ENCODE measurements at places on chromosomes 6 and 20.

DNA sequence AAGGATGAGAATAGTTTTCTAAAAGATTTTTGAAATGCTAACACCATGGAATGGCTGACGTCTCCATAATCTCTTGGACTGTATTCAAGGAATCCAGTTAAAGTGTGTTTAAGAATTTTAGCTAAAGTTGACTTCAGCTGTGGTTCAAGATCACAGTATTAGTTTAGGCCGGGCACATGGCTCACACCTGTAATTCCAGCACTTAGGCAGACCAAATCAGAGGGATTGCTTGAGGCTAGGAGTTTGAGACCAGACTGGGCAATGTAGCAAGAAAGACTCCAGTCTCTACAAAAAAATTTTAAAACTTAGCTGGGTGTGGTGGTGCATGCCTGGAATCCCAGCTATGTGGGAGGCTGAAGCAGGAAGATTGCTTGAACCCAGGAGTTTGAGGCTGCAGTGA lies 68.2 kb downstream of the RFPL4B start:
- no peak for DNase-seq

DNA sequence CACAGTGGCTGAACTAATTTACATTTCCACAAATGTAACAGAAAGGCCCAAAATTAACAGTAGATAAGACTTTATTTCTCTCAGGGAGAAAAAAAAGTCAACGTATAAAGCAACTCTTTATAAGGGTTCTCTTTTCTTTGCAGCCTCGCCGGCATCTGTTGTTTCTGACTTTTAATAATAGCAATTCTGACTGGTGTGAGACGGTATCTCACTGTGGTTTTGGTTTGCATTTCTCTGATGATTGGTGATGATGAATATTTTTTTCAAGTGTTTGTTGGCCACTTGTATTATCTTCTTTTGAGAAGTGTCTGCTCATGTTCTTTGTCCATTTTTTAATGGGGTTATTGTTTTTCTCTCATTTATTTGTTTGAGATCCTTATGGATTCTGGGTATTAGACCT lies 27.2 kb upstream of the FKBP1A start:
- no peak for DNase-seq

- DNase-seq, result no peak
Observed at GRCh38 chr20:35845561-35845960, 73.7 kb downstream of the PHF20 start.

- no peak for DNase-seq
Observed at GRCh38 chr6:14934013-14934412, 311.9 kb upstream of the JARID2 start.

DNA sequence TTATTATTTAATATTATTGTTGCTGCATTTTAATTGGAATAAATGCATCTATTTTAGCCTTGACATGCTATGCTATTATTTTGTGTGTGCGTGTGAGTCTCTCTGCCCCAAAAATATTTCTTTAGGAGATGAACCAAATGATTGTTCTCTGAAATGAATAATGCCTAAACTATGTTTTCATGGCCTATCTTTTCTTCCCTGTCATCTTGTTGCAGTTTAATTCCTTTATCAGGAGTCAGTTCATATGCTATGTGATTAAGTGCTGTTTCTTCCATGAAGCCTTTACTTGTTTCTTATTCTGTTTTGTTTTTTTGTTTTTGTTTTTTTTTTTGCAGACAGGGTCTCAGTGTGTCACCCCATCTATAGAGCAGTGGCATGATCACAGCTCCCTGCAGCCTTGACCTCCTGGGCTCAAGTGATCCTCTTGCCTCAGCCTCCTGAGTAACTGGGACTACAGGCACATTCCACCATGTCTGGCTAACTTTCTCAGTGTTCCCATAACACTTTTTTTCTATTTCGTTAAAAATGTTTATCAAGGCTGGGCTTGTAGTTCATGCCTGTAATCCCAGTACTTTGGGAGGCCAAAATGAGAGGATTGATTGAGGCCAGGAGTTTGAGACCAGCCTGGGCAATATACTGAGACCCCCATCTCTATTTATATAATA lies 25.7 kb downstream of the TPX2 start:
- no peak for DNase-seq

GRCh38 chr20:47411161-47411560 lies 54.7 kb upstream of the ZMYND8 start:
- no peak for DNase-seq

DNA sequence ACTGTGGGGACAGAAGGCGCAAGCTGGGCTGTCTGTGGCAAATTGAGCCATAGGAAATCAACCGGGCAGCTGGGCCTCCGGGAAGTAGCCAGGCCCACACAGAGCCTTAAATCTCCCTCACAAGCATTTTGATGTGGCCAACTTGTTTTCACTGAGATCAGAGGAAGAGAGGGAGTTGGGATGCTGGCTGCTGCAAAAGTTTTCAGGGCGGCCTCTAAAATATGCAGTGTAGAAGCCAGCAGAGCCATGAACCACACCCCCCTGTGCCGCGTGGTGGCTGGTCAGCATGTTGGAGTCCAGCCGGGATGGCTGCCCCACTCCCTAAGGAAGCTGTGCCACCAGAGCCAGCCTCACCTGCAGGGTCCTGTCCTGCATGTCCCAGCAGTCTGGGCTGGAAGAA lies 167.4 kb downstream of the CDC5L start:
- no peak for DNase-seq

- no peak for DNase-seq
Observed at GRCh38 chr6:113909224-113909856, 52.2 kb downstream of the MARCKS start.

DNA sequence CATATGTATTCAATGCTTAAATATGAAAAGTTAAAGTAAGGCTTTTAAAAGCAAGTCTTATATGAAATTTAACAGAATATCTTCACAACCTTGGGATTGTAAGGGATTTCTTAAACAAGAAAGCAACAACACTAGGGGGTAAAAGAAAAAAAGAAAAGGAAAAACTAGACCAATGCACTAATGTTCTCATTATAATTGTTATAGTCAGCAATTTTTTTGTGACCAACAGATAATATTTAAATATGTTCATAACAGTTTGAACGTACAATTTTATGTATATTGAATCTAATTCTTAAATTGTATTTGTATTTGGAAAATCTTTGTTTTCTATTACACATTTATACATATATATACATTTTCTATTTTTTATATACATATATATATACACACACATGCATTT lies 1397.8 kb upstream of the ADGRB3 start:
- no peak for DNase-seq

GRCh38 chr6:30590509-30590908 lies 19.3 kb downstream of the ABCF1 start:
- no peak for DNase-seq

GRCh38 chr6:1679031-1679687 lies 69.4 kb downstream of the FOXC1 start:
- no peak for DNase-seq

DNA sequence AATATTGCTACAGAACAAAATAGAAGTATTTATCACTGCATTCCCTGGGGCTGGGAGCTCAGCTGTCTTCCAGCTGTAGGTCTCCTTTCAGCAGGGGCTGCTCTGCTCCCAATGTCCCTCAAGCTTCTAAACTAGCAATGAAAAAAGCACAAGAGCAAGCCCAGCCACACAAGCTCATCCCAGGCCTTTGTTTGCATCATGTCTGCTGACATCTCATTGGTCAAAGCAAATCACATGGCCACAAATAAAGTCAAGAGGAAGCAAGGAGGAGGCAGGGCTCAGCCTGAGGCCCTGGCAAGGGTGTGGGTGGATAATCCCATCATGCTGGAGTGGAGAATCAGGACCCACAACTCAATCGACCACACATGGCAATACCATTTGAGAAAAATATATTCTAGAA lies 2.2 kb upstream of the BFSP1 start:
- DNase-seq, result no peak

DNA sequence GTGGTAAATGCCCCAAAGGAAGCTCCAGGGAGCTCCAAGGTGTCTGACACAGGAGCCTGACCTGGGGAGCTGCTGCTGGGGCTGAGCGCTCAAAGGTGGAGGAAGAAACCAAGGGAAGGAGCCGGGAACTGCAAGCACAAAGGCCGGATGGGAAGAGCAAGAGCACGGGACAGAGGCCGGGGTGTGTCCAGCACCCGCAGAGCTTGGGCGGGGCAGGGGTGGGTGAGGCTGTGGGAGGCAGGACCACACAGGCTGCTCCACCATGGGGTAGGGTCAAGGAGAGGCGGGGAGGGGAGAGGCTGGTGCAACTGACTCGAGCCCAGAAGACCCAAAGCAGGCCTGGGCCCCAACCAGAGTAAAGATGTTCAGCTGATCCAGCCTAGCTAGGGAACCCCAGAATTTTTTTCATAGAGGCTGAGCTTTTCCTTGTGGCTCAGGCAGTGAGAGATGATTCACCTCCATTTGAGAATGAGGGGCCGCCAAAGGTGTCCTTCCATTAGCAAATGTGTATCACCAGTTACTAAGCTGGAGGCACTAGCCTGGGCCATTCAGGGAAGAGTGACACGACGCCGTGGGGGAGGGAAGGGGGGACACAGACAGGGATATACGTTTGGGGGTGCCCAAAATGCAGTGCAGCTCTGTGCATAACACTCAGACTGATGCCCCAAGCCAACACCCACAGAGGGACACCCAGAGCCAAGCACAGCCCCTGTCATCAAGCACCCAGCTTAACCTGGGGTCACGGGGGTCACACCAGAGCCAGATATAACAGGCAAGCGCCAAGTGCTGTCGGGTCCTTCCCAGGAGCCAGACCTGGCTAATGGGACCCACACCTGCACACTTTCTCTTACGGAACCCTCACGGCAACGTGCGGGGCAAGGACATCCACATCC lies 21.3 kb upstream of the TLDC2 start:
- no peak for DNase-seq

DNA sequence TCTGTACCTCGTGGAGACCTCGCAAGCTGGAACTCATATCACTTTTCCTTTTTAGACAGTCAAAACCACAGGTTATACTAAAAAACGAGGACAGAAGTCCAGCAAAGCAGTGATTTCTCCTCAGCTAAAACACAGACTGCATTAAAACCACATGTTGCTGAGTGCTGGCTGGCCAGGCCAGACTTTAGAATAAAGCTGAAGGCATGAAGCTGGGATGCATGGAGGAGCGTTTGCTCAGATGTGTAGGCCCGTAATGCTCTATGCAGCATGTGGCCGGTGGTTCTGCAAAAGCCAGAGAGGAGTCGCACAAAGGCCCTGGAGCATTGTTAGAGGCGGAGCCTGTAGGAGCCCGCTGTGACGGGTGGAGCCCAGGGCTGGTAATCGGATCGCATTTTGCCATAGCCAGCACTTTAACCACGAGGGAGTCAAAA lies 83.6 kb downstream of the SMOC2 start:
- DNase-seq, result no peak

Data from stimulated activated CD8-positive, alpha-beta memory T cell treated with anti-CD3 and anti-CD28 coated beads, Interleukin-7, amount 100 ng/mL, for 1 hour (primary cell).